ENCODE measurements at places on chromosomes 4 and X. TPM values are rescaled to one million over a fixed set of nuclear protein-coding genes. Genes with fewer than 3 reads are reported as not detected.

DNA sequence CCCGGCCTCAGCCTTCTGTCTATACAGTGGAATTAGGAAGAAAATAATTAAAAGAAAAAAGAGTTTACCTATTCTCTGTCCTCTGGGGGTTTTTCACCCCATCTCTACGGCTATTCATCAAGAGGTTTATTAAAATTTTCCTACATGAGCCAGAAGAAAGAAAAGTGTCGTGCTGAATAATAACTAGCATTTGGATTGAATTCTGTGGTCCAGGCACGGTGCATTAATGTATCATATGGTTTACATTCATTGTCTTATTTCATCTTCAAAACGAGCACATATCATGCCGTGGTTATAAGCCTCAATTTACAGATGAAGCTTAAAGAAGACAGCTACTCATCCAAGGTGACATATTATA, 5.4 kb upstream of the NAA15 start:
- peaks cover 11% of the 10 kb centered on the region for H3K4me1 ChIP-seq
- H3K27me3 ChIP-seq = no peaks in the 10 kb centered on the region
- H3K36me3 ChIP-seq = peaks cover 7% of the 10 kb centered on the region
- no peak for DNase-seq
- peak overlapping the region; percentile 90 for H3K4me3 ChIP-seq
- H3K27ac ChIP-seq = peak overlapping the region; percentile 90

DNA sequence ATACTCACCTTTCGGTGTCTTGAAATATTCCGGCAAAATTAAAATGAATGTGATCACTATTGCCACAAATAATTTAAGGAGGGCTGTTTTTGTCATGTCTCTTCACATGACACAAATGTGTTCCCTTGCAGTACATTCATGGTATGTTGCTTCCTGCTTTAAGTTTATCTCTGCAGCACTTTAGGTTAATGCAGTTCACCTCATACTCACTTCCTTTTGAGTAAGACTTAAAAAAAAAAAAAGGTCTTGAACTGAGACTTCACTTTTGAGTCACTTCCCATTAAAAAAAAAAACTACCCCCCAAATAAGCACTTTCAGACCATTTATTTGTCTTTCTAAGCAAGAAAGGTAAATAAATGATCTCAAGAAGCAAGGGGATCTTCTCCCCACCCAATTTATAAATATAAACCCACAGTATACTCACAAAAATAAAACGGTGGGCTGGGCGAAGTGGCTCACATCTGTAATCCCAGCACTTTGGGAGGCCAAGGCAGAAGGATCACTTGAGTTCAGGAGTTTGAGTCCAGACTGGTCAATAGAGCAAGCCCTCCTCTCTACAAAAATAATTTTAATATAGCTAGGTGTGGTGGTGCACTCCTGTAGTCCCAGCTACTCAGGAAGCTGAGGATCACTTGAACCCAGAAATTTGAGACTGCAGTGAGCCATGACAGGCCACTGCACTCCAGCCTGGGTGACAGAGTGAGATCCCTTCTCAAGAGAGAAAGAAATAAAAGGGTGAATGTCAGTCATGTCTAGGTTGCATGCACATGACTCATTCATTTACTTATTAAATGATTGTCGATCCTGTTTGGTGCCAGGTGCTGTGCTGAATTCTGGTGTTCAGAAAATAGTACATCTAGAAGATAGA, at the start of gene TMEM156:
Gene TMEM156 (minus strand): TSS at position 192 of the 868 bp plus-strand sequence. CDS start 96 bp downstream, at position 96.
- DNase-seq = no peak
- H3K27me3 ChIP-seq = no peaks in the 10 kb centered on the region

GRCh38 chrX:17596061-17596460, 141.2 kb upstream of the SCML1 start:
- no peaks in the 10 kb centered on the region for H3K4me1 ChIP-seq
- H3K27me3 ChIP-seq = no peaks in the 10 kb centered on the region
- DNase-seq = no peak
- no peak overlapping the region for H3K4me3 ChIP-seq
- no peaks in the 10 kb centered on the region for H3K36me3 ChIP-seq

GRCh38 chr4:95524184-95524583, 24.6 kb downstream of the UNC5C start:
- H3K4me1 ChIP-seq = no peaks in the 10 kb centered on the region
- no peaks in the 10 kb centered on the region for H3K27me3 ChIP-seq
- DNase-seq = no peak
- no peak overlapping the region for H3K27ac ChIP-seq
- no peak overlapping the region for H3K4me3 ChIP-seq

- no peaks in the 10 kb centered on the region for H3K36me3 ChIP-seq
- H3K27ac ChIP-seq = no peak overlapping the region
- DNase-seq = no peak
- H3K4me3 ChIP-seq = no peak overlapping the region
- H3K27me3 ChIP-seq = no peaks in the 10 kb centered on the region
These were observed 33.0 kb upstream of the TTC29 start for GRCh38 chr4:146978641-146979040.

GRCh38 chr4:152072906-152073305, 312.1 kb upstream of the GATB start:
- no peak for DNase-seq
- no peak overlapping the region for H3K4me3 ChIP-seq
- H3K4me1 ChIP-seq = no peaks in the 10 kb centered on the region

GRCh38 chrX:39766855-39767254, 330.9 kb downstream of the BCOR start:
- H3K4me1 ChIP-seq = no peaks in the 10 kb centered on the region
- no peak overlapping the region for H3K27ac ChIP-seq
- H3K27me3 ChIP-seq = no peaks in the 10 kb centered on the region
- no peak overlapping the region for H3K4me3 ChIP-seq

- H3K4me3 ChIP-seq = no peak overlapping the region
- no peaks in the 10 kb centered on the region for H3K4me1 ChIP-seq
- no peak overlapping the region for H3K27ac ChIP-seq
- no peaks in the 10 kb centered on the region for H3K36me3 ChIP-seq
- no peaks in the 10 kb centered on the region for H3K27me3 ChIP-seq
These were observed 315.3 kb upstream of the HS3ST1 start for GRCh38 chr4:11743976-11744375.

DNA sequence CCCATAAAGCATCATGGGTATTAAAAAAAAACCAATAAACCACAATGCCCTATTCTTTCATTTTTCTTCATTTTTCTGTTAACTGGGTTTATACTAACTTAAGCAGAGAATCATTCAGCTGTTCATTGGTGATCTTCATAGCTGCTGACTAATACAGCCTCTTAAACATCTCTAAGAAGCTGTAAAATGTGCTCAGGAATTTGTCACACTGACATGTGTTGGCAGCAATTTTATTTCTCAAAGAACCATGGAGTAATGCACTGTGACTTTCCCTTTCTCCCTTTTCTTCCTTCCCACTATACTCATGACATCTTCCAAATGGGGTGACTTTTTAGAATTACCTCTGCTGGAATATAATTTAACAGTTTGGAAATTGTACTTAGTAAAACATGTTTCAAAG, 315.4 kb downstream of the ANTXR2 start:
- no peak for DNase-seq
- H3K27ac ChIP-seq = no peak overlapping the region
- H3K4me1 ChIP-seq = no peaks in the 10 kb centered on the region
- no peaks in the 10 kb centered on the region for H3K36me3 ChIP-seq
- no peaks in the 10 kb centered on the region for H3K27me3 ChIP-seq

- H3K36me3 ChIP-seq = no peaks in the 10 kb centered on the region
- H3K4me1 ChIP-seq = no peaks in the 10 kb centered on the region
- no peaks in the 10 kb centered on the region for H3K27me3 ChIP-seq
- H3K27ac ChIP-seq = no peak overlapping the region
- no peak overlapping the region for H3K4me3 ChIP-seq
These were observed 58.7 kb upstream of the DHX15 start for GRCh38 chr4:24642981-24643547.

- no peak overlapping the region for H3K27ac ChIP-seq
- no peaks in the 10 kb centered on the region for H3K27me3 ChIP-seq
- no peak overlapping the region for H3K4me3 ChIP-seq
- no peak for DNase-seq
These were observed 67.6 kb downstream of the MTNR1A start for GRCh38 chr4:186487726-186488125.

GRCh38 chr4:55561889-55562288, 15.2 kb upstream of the CLOCK start:
- no peak for DNase-seq
- no peak overlapping the region for H3K27ac ChIP-seq
- no peaks in the 10 kb centered on the region for H3K36me3 ChIP-seq
- no peaks in the 10 kb centered on the region for H3K27me3 ChIP-seq

DNA sequence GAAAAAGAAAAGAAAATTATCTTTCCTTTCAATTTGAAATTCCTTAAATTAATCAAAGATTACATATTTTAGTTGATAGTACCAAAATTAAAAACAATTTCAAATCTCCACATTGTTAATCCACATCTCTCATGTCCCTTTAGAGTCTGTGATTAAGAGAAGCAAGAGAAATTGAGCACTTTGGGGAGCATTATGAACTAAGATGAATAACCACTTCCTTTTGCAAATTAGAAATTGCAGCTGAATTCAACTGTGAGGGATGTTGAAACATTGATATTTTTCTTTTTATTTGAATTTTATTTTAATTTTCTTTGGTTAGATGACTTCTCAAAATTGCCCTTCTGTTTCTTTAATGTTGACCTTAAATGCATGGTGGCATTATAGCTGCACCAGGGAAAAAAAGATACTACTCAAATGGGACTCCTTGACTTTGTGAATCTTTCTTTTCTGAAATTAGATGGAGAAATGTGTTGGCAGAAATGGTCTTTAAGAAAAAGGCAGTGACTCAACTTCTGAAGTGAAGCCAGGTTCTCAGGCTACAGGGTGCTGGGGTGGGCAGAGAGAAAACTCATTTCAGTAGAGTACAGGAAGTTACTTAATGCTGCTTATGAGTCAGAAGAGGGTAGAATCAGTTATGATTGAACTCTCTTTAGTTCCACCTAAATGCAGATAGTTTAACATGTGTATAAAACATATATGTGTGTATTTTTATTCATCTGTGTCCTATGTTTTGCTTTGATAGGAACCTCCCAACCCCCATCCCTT, 92.0 kb upstream of the TNIP3 start:
- no peak for DNase-seq
- H3K4me3 ChIP-seq = no peak overlapping the region
- H3K27me3 ChIP-seq = no peaks in the 10 kb centered on the region
- H3K36me3 ChIP-seq = no peaks in the 10 kb centered on the region

GRCh38 chrX:33969105-33969504, 163.0 kb downstream of the FAM47A start:
- H3K4me1 ChIP-seq = no peaks in the 10 kb centered on the region
- H3K36me3 ChIP-seq = no peaks in the 10 kb centered on the region
- H3K27me3 ChIP-seq = no peaks in the 10 kb centered on the region
- DNase-seq = no peak
- H3K4me3 ChIP-seq = no peak overlapping the region
- no peak overlapping the region for H3K27ac ChIP-seq

- H3K27ac ChIP-seq = no peak overlapping the region
- H3K4me1 ChIP-seq = no peaks in the 10 kb centered on the region
- no peak for DNase-seq
- no peak overlapping the region for H3K4me3 ChIP-seq
- no peaks in the 10 kb centered on the region for H3K36me3 ChIP-seq
- no peaks in the 10 kb centered on the region for H3K27me3 ChIP-seq
These were observed 127.0 kb upstream of the SH3RF1 start for GRCh38 chr4:169397762-169398161.

GRCh38 chr4:80613470-80613869, 277.9 kb downstream of the CFAP299 start:
- no peak for DNase-seq
- no peaks in the 10 kb centered on the region for H3K4me1 ChIP-seq
- H3K36me3 ChIP-seq = no peaks in the 10 kb centered on the region
- H3K27ac ChIP-seq = no peak overlapping the region
- H3K4me3 ChIP-seq = no peak overlapping the region
- H3K27me3 ChIP-seq = no peaks in the 10 kb centered on the region

- H3K4me3 ChIP-seq = no peak overlapping the region
- no peaks in the 10 kb centered on the region for H3K36me3 ChIP-seq
- H3K27me3 ChIP-seq = no peaks in the 10 kb centered on the region
These were observed 454.4 kb upstream of the RPS6KA3 start for GRCh38 chrX:20720954-20721626.

DNA sequence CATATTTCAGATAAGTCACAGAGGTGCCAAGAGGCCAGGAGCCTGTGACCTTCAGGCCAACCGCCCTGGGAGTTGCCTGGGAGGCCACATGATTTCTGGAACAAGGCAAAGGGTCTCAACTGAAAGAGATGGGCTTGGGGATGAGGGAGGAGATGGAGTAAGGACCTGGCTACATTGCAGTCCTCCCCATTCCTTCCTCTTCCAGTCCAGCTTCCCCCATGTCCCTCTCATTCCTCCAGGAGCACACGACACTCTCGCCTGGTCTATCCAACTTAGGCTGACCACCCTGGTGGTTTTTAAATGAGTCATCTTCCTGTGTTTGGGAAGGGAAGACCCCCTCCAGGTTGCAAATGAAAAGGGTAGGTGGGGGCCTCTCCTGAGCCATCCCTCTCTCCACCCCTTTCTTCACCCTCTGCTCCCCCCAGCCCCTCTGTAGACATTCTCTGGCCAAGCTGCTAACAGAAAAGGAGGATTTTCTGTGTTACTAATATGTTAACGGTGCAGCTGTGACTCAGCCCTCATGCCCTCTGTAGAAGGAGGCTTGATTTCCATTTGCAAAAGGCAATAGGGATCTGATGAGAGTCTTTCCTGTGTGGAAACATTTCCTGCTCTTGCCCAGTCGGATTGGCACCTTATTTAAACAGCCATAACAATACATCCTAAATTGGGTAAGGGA, 79.2 kb downstream of the RTL5 start:
- H3K36me3 ChIP-seq = no peaks in the 10 kb centered on the region
- no peak overlapping the region for H3K4me3 ChIP-seq
- H3K4me1 ChIP-seq = no peaks in the 10 kb centered on the region

- no peak overlapping the region for H3K4me3 ChIP-seq
- no peaks in the 10 kb centered on the region for H3K36me3 ChIP-seq
These were observed 41.7 kb downstream of the PRPS1 start for GRCh38 chrX:107669885-107670628.

DNA sequence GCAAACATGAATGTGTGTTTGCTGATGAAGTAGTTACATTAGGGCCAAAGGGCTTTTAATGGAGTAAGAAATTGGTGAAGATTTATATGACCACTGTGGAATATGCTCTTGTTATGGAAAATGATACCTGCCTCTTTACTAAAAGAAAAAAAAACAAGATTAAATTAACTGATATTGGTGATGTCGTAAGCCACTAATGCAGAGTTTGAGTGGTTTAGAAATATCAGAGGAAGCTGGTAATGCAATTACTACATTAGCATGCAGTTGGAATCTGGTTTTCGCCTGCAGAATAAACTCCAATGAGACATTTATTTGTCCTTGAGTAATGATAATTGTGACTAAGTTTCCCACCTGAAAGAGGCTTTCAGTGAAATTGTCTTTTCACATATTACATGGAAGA, 597.9 kb downstream of the GALNTL6 start:
- no peaks in the 10 kb centered on the region for H3K36me3 ChIP-seq
- DNase-seq = no peak

The EFHC2 gene
- 0.28 TPM for total RNA-seq

The CT45A1 gene
- total RNA-seq = not detected

The ZNF157 gene
- not detected for total RNA-seq

The PAGE5 gene
- not detected for total RNA-seq

The CYSLTR1 gene
- not detected for total RNA-seq

The CDX4 gene
- not detected for total RNA-seq

The CEP135 gene
- total RNA-seq = 9.5 TPM

The SMPX gene
- total RNA-seq = not detected

The FAM47B gene
- not detected for total RNA-seq

The SPANXB1 gene
- total RNA-seq = not detected

The ARHGAP6 gene
- 0.13 TPM for total RNA-seq

The GPM6B gene
- not detected for total RNA-seq

The FAT1 gene
- 288 TPM for total RNA-seq

The CXCL5 gene
- 0.10 TPM for total RNA-seq

The STK26 gene
- 44.2 TPM for total RNA-seq

The RAB40A gene
- total RNA-seq = 0.26 TPM

Measured in Panc1 (cell line).